KG1 (cell line): ENCODE measurements at places on chromosomes 3 and 15.

DNA sequence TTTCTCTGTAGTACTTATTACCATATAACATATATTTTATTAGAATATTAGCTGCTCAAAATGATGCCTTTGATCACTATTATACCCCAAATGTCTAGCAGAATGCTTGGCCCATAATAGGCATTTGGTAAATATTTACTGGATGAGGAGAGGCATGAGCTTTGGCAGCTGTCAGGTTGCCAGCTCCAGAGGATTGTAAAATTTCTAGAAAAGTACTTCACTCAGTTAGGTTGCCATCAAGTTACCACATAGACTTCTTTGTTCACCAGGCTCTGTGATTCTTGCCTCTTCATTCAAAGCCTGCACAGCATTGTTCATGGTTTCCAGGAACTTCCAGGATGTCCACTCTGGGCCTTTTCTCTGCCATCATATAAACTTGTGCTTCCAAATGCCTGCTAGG, 582.8 kb downstream of the PDCD6IP start:
- DNase-seq: no peak

- no peak for DNase-seq
Measured at GRCh38 chr3:16081661-16082060, 92.8 kb upstream of the GALNT15 start.

GRCh38 chr15:39403640-39404117, 177.2 kb upstream of the THBS1 start:
- DNase-seq: no peak

DNA sequence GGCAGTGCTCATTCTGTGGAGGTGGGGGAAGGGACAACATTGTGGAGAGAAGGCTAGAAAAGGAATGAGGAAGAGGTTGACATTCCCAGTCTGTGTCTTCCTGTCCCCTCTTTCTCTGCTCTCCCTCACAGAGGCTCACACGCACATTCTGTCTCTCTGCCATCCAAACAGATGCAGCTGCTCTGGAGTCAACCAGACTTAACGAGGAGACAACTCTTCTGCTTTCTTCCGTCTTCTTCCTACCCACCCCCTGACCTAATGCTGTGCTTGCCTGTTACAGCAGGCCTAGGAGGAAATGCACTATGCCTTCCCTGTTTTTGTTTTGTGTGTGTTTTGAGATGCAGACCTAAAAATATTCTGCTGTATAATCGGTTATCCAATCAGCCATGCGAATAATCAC, 121.9 kb downstream of the CACNA1D start:
- DNase-seq: no peak

GRCh38 chr3:157785102-157785826, 282.0 kb upstream of the VEPH1 start:
- DNase-seq: no peak

- no peak for DNase-seq
Measured at GRCh38 chr3:150059241-150059640, 88.5 kb upstream of the PFN2 start.

- DNase-seq: no peak
Measured at GRCh38 chr3:176919836-176920765, 277.2 kb downstream of the TBL1XR1 start.

- DNase-seq: no peak
Measured at GRCh38 chr3:128348805-128349531, 117.7 kb downstream of the DNAJB8 start.

DNA sequence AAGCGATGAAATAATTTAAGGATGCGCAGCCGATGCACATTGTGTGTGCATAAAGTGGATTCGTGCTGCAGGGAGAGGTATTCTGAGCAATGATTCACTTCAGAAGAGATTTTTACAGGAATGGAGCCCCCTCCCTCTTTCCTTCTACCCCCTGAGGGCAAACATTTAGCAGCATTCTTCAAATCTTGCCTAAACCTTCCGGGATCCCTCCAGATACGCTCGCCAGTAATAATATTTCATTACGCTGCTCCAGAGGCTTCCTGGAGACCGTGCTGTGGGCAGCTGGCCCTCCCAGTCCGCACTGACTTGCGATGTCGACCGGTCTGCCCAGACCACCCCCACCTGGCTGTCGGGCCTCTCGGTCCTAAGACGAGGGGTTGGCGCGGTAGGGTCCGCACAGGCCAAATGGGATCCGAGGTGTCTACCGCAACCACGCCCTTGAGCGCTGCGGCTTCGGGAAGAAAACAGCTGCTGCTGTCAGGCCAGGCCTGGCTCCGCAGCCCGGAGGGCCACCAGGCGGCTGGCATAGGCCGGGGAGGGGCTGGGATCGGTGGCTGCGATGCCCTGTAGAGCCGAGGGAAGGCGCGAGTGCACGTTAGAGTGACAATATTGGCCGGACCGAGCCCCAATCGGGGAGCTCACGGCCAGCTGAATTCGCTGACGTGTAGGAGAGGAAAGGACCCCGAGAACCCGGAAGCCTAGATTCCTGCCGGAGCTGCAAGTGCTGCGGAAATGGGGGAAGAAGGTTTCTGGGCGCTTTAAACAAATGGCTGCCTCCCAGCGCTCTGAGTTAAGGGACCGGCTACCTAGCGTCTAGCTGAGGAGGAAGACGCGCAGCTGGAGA, 14.3 kb downstream of the ZIC4 start:
- DNase-seq: no peak

DNA sequence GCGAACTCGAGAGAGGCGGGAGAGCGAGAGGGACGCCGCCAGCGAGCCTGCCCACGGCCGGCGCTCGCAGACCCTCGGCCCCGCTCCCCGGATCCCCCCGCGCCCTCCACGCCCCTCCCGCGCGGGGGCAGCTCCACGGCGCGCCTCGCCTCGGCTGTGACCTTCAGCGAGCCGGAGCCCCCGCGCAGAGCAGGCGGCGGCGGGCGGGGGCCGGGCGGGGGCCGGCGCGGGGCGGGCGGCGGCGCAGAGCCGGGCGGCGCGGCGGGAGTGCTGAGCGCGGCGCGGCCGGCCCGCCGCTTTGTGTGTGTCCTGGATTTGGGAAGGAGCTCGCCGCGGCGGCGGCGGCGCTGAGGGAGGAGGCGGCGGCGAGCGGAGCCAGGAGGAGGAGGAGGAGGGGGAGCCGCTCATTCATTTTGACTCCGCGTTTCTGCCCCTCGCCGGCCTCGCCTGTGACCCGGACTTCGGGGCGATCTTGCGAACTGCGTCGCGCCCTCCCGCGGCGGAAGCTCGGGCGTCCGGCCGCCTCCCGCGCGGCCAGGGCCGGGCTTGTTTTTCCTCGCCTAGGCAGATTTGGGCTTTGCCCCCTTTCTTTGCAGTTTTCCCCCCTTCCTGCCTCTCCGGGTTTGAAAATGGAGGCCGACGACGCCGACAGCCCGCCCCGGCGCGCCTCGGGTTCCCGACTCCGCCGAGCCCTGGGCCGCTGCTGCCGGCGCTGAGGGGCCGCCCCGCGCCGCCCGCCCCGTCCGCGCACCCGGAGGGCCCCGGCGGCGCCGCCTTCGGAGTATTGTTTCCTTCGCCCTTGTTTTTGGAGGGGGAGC, 524 bp downstream of the IGF1R start:
- no peak for DNase-seq
